ENCODE measurements at places on chromosomes 2 and 18.

DNA sequence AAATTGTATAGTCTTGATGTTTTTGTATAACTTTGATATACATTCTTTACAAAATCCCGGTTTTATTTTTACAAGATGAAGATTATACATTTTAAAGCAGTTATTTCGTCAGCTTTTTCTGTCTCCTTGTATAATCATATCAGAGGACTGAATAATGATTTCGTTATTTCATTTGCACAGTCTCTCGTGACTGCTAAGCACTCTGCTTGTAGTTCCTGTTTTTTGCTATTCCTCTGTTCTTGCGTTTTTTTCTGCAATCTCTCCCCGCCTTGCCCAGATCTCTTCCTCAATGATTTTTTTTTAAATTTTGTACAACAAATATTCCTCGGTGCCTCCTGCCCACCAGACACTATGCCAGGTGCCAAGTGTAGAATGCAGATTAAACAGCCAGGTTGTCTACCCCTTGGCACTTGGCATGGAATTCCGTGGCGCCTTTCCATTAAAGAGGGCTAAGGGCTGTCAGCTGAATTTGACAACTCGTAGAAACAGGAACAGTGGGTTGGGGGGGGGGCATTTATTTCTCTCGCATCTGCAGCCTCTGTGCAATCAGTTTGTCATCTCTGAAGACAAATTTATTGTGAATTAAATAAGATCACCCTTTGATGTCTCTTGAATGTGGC is 69.6 kb downstream of the KLHL29 start:
- no peak for DNase-seq

GRCh38 chr2:225994748-225995405 is 595.4 kb downstream of the NYAP2 start:
- no peak for DNase-seq

- DNase-seq = peak; percentile 80
Measured at GRCh38 chr2:131673400-131674173, 145.9 kb downstream of the CCDC74A start.

DNA sequence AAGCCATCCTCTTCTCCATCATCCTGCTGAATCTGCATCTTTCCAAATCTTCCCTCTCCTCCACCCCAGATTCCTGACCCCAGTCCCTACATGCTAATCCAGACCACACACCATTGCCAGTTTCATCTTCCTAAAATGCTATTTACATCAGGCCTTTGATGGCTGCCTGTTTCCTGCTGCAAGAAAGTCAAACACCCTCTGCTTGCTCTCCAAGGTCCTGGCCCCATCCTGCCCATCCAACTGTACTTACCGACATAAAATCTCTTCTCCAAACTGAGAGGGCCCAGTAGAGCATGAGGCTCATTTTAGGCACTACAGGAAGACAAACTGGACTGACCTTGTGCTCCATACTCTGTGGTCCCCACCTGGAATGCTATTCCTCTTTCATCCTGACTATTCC is 19.0 kb downstream of the ALK start:
- DNase-seq = no peak

GRCh38 chr2:67548317-67549201 is 151.4 kb downstream of the ETAA1 start:
- DNase-seq = no peak

- DNase-seq = no peak
Measured at GRCh38 chr2:107362993-107363392, 463.7 kb upstream of the RGPD4 start.

- DNase-seq = no peak
Measured at GRCh38 chr2:11998218-11998617, 251.8 kb downstream of the LPIN1 start.

- no peak for DNase-seq
Measured at GRCh38 chr2:9424447-9425164, 1.2 kb downstream of the CPSF3 start.

DNA sequence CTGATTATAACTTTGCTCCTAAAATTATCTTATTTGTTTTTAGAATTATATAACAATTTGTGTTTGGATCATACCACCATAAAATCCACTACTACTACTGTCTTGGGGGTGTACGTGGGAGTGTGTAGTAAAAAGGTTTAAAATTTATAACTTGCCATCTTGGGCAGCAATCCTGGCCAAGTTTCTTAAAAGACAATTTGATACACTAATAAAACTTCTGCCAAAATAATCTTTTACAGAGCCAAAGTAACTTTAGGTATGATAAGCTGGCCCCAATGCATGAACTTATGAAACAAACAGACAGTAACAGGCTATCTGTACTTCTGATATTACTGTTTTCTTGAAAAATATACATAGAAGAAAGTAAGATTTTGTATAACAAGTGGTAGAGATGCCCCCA is 11.3 kb upstream of the UBE2E3 start:
- no peak for DNase-seq

- peak; percentile 32 for DNase-seq
Measured at GRCh38 chr2:112881217-112881985, 29.6 kb upstream of the IL37 start.

DNA sequence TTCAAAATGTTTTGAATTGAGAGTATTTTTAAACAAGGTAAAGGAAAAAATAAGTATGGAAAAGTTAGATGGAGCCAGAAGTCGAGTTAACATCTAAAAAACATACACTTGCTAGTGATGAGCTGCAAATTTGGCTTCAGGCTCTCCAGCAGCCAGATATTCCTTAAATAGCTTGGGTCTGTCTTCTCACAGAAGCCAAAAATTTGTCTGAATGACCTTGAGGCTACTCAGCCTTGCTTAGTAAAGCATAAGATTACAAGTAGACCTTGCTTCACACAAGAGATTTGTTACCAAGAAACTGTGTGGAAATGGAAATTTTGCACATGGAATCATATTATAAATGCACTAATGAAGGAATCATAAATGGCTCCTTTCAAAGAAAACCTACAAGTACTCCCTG is 40.8 kb upstream of the GRB14 start:
- no peak for DNase-seq

- no peak for DNase-seq
Measured at GRCh38 chr2:63903003-63903402, 61.3 kb downstream of the UGP2 start.

DNA sequence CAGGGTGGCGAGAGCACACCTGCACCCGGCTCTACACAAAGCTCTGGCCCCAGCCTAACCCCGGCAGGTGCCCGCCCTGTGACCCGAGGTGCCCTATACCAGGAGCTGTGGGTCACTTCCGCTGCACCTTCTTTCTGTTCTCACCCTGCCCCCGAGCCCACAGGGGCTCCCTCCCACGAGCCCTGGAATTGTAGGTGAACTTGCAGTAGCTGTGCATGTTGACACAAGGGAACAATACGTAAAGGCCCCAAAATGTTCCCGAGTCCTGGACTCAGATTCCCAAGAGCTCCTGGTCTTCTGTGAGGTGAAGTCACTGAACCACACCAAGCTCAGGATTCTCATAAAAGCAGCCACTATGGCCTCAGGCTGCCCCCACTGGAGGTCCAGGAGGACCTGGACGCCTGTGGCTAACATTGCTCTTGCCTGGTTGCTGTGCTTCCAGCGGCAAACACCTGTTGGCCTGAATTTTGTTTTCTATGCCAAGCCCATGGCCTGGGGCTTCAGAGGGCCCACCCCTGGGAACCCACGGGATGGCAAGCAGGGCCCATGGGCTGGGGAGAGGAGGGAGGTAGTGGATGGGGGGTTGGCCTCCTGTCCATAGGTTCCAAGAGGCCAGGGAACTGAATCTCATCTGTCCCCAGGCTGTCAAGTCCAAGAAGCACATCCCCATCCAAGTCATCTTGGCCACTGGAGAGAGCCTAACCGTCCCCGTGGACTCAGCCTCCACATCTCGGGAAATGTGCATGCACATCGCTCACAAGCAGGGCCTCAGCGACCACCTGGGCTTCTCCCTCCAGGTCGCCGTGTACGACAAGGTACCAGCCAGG is 23.2 kb upstream of the GPR17 start:
- DNase-seq = no peak
